CD4-positive, alpha-beta T cell treated with Interleukin-12 subunit alpha and Interleukin-12 subunit beta, for 1 hour (primary cell): ENCODE measurements at places on chromosomes 7 and 10.

DNA sequence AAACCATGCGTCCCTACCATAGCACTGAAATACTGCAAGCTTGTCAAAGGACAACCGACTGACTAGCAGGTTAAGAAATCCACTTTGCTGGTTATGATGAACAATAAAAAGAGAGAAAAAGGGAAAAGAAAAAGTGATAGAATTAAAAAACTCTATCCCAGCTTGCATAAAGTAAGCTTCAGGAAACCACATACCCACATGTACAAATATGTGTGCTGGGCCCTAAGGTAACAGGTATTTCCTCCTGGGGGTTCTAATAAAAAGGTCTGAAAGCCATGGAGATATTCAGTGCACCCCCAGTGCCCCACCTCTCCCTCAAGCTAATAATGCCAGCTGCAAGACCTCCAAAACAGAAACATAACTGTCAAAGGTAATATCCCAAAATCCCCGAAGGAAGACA is 248.6 kb upstream of the KLF14 start:
- DNase-seq = no peak

DNA sequence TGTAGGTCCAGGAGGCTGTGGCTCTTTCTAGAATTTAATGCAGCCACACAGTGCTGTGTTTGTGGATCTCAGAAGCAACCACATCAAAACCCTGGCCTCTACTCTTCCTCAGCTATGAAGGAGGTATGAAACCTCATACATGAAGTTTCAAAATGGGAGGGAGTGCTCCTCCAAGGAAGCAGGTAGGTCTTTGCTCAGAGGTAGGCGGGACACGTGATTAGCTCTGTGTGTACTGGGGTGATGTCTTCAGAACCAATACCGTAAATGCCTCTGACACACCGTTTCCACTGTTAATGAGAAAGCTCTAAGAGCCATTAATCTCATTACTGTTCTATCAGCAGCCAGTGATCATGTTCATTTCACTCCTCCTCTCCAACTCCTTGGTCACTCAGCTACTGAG is 126.1 kb downstream of the PLXNA4 start:
- DNase-seq = peak; percentile 15

GRCh38 chr7:103962070-103962469 is 27.4 kb downstream of the RELN start:
- no peak for DNase-seq

- no peak for DNase-seq
Observed at GRCh38 chr10:132606031-132606491, 68.5 kb downstream of the INPP5A start.

DNA sequence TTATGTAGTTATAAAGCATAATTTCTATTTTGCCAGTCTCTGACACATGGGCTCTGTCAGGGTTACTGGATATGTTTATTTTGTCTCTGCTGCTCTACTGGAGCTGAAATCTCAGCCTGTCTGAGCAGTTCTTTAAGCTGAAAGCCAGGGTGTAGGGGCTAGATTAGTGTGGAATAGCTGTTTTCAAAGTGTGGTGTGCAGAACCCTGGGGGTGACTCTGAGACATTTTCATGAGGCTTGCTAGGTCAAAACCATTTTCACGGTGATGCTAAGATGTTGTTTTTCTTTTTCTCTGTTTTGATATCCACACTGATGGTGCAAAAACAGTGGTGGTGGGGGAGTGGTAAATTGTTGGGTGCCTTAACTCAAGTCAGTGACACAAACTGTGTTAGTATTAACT is 45.5 kb downstream of the CREM start:
- DNase-seq = no peak

- no peak for DNase-seq
Observed at GRCh38 chr7:148380596-148381419, 209.8 kb upstream of the C7orf33 start.

GRCh38 chr10:112969542-112969941 is 19.5 kb downstream of the TCF7L2 start:
- DNase-seq = no peak

- no peak for DNase-seq
Observed at GRCh38 chr7:42747044-42747443, 164.8 kb downstream of the C7orf25 start.

DNA sequence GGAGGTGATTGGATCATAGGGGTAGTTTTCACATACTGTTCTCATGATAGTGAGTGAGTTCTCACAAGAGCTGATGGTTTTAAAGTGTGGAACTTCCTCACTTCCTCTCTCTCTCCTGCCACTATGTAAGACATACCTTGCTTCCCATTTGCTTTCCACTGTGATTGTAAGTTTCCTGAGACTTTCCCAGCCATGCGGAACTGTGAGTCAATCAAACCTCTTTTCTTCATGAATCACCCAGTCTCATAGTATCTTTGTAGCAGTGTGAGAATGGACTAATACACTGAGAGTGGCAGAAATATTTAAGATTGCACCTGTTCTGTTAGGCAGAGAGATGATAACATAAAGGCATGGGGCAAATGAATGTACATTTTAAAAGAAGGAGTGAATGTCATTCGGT is 507.8 kb downstream of the SORCS3 start:
- DNase-seq = no peak

DNA sequence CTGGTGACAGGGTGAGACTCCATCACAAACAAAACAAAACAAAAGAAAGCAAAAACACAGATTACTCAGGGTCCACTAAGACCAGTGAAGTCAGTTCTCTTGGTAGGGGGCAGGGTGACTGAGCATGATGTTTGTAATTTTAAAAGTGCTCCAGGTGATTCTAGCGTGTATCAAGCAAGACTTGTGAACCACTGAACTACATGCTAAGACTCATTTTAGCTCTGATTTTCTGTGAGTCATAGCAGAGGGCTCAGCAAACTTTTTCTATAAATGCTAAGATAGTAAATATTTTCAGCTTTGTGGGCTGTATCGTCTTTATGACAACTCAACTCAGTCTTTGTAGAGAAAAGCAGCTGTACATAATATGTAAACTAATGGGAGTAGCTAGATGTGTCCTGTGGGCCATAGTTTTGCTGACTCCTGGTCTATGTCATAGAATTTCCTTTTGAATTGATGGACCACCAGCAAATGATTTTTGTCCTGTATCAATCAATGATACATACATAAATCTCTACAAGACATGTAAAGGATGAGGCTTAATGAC is 141.3 kb downstream of the CFTR start:
- no peak for DNase-seq

DNA sequence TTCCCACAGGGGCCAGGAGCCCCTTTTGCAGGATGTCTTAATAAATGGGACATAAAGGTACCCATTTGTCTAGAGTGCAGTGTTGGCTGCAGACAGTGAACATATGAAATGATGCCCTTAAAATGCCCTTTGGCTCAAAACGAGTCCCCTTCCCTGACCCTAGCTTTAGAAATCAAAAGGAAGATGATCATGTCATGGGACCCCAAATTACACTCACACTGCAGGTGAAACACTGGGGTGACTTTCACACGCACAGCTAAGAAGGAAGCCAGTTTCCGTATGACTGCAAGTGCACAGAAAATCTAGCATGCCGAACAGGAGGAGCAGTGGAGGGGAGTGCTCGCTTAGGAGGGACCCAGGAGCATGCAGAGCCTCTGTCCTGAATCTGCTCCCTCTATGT is 154.5 kb upstream of the KLF14 start:
- no peak for DNase-seq

DNA sequence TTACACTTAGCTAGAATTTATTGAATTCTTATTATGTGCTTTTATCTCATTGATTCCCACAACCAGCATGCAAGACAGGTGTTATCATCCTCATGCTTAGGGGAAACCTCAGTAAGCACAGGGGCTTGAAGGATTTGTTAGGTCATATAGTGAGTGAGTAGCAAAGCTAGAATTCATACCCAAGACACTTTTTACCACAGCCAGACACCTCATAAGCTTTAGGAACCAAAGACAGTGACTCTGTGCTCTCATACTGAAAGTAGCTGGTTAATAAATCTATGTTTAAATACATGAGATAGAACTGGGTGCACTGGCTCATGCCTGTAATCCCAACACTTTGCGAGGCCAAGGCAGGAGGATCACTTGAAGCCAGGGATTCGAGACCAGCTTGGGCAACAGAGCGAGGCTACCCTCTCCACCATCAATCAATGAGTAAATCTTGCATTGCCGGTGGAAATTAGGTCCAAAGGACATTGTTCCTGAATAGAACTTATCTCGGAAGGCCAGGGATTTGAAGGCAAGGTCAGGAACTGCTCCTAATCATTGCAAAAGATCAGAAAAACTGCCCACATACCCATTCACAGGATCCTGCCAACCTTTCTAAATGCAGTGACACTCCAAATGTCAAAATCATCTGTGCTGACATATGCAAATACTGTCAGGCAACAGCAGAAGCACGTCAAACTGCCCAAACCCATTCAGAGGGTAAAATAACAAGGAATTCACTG is 523.5 kb downstream of the PARD3 start:
- no peak for DNase-seq

DNA sequence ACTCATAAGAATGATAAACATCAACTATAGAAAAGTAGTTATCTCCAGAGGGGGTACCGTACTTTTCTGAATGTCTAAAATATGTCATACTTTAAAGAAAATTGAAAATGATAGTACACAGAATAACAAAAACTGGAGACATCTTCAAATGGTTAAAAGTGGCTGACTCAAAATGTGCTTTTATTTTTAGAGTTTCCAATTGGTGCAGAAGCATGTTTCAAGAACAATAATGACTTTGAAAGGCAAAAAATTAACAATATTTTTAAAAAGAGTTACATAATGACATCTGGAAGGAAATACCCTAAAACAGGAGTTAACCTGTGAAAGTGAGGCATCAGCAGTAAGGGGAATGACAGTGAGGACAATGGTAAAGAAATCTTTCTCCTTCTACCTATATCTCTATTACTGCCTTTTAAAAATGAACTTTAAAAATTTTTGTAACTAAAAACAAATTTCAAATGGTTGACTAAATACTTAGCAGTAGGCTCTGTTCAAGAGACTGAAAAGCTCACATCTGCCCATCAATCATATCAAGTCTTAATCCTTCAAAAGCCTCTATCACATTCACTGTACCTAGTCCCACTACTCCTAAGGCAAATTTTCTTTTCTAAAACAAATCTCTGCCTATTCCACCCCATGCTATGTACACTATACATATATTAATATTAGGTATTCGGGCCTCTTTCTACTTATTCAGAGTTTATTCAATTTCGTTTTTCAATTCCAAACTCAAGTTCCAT is 3.0 kb downstream of the ASZ1 start:
- DNase-seq = no peak

GRCh38 chr7:47102331-47102841 is 479.5 kb downstream of the TNS3 start:
- no peak for DNase-seq

DNA sequence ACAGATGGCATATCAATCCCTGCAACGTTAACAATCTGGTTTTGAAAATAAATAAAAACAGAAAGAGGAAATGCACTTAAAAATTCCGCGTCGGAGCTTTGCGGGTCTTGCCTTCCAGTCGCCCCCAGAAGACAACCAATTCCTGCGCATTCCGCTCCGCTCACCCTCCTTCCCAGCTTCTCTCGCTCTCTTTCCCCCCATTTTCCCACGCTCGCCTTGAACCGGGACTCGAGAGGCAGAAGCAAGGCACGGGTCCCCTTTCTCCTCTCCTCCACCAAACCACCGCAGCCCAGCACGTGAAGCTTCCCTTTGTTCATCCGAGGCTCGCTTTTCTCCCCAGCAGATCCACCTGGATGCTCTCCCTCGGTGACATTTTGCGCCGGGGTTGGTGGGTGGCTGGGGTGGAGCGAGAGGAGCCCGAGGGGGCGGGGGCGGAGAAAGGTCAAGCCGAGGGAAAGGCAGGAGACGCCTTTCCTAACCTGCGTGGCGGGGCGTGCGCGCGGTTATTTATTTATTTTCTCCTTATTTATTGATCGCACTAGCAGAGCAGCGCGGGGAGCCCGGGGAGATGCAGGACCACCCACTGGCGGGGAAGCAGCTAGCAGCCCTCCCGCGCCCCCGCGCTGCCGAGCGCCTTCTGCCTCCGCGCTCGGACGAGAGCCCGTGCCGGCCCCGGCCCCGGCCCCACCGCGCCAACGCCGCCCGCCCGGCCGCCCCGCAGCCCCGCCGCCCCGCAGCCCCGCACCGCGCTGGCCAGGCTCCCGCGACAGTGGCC is at the start of gene KCND2:
TSS of gene KCND2 (plus strand) at position 475 of the 775 bp plus-strand sequence.
- DNase-seq = no peak

GRCh38 chr10:133154411-133154810 is 5.6 kb upstream of the KNDC1 start:
- DNase-seq = no peak

DNA sequence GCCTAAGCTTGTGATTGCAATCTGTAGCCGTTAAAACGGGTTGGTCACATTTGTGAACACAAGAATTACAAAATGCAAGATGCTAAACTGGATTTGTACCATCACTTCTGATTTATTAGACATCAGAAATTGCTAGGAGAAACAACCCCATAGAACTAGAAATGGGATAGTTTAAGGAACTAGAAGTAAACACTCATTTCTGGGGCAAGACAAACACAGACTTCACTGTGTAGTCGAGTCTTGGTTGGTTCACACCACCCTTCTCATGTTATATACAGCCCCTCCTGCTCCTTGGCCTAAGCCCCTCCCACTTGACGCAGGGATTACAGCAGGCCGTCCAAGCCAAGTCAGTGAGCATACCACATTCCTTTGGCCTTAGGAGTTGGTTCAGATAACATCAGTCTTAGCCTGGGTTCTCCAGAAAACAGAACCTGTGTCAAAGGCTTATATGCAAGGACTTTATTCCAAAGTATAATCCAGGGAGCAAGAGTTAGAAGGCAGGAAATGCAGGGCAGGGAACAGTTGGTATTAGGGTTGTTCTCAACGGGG is 2.0 kb upstream of the NRAP start:
- no peak for DNase-seq

DNA sequence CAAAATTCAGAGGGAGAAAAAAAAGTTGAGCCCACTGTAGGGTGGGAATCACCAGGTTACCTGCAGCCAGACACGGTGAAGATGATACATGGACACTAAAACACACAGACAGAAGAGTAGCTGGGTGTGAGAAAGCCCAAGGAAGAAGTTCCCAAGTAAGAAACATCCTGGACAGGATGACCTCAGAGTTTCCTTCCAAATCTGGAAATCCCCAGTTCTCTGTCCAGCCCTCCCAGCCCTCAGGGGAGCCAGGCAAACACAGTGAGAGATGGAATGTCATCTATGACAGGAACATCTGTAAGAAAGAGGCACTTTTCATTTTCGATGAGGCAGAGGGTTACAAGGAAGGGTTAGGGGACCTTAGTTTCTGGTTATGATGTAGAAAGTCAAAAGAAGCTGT is 125.1 kb upstream of the LYZL1 start:
- no peak for DNase-seq

- no peak for DNase-seq
Observed at GRCh38 chr10:100438674-100439315, 24.0 kb upstream of the WNT8B start.

DNA sequence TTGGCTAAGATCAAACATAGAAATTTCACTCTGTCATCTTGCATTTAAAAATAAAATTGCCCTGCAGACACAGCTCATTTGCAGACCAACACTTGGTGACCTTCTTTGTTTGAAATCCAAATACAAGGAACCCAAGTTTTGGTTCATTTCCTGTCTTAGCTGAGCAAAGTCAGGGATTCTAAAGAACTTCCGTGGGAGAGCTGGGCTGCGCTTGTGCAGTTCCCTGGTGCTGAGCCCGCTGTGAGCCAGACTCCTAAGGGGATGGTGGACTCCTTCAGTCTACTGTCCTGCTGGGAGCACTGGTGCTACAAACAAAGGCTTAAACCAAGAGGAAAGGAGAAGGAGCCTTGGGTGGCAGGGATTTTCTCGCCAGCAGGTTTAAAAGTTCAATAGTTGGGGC is 60.0 kb downstream of the MYOF start:
- no peak for DNase-seq
